Activated CD4-positive, alpha-beta T cell treated with anti-CD3 and anti-CD28 coated beads for 24 hours (primary cell): ENCODE measurements at places on chromosomes 3 and 15.

- DNase-seq: no peak
These were observed 13.0 kb upstream of the MAPK6 start for GRCh38 chr15:52005748-52006701.

DNA sequence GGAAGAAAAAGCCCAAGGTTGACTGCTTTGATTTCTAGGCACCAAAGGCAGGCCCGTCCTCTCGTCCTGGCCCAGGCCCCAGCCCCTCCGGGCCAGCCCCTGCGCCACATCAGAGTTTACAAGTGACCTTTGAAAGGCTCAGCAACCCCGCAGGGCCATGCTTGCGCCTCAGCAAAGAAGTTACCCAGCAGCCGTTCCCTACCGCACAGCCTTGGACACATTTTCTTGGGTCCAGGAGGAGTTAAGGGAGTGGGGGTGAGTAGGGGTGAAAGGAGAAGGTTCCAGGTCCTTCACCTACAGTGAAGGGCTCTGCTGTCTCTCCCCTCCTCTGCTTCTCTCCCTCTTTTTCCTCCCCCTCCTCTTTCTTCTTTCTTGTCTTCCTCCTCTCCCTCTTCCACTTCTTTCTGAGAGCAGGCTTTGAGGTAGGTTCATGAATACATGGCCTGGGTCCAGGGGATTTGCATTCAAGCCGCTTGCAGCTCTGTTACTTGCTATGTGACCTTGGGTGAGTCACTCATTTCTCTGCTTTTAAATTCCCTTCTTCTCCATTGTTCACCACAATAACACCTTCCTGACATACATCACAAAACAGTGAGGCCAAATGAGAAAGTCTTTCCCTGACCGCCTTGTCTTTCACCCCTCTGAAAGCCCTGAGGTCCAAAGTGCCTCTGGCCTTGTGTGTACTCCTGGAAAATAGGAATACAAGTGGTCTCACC is 223.3 kb upstream of the TPRG1 start:
- DNase-seq: no peak

DNA sequence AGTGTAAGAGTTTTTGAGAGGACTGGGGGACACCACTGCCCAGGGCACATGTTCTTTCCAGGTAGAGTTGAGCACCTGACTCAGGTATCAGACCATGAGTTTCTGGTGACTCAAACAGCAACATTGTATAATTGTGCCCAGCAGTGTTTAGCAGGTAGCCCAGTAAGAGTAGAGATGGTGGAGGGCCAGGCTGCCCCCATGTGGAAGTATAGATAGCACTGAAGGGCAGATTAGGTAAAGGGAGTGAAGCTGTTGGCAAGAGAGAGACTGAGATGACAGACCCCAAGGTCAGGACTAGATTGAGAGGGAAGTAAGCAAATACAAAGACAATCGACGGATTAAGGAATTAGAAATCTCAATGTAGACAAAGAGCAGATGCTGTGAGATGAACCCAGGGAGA is 74.6 kb downstream of the TRIM42 start:
- no peak for DNase-seq

DNA sequence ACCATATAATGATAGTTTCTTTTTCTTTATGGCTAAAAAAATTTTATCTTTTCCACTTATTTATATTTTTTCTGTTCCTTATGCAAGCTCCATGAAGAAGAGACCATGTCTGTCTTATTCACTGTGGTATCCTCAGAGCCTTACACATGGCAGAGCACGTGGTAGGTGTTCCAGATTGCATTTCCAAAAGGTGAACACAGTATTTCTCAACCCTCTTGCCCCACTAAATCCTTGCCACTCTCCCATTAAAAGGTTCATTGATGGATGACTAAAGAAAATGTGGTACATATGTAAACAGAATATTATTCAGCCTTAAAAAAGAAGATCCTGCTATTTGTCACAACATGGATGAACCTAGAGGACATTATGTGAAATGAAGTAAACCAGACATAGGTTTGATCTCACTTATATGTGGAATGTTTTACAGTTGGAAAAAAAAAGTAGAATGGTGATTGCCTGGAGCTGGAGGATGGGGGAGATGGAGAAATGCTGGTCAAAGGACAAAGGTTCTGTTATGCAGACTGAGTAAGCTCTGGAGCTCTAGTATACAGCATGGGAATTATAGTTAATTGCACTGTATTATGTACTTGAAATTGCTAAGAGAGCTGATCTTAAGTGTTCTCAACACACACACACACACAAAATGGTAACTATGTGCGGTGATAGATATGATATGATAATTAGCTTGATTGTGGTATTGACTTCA is 266.7 kb downstream of the CNTN3 start:
- DNase-seq: no peak

DNA sequence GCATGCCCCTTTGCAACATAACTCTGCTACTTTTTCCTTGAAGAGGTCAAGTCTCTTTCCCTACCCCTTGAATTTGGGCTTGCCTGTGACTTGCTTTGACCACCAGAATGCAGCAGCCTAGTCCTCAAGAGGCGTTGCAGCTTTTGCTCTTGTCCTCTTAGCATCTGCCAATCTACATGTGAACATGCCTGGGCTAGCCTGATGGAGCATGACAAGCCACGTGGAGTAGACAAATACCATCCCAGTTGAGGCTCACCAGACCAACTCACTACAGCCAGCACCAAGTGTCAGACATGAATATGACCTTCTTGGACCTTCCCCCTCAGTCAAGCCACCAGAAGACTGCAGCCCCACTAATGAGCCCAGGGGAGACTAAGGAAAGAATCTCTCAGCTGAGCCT is 32.9 kb downstream of the AMOTL2 start:
- DNase-seq: no peak

GRCh38 chr3:15602146-15602536 is 596 bp downstream of the BTD start:
- no peak for DNase-seq

GRCh38 chr3:124363476-124363875 is 366.8 kb upstream of the UMPS start:
- DNase-seq: no peak

- peak; percentile 21 for DNase-seq
These were observed 727 bp downstream of the NSMCE3 start for GRCh38 chr15:29268706-29269484.

DNA sequence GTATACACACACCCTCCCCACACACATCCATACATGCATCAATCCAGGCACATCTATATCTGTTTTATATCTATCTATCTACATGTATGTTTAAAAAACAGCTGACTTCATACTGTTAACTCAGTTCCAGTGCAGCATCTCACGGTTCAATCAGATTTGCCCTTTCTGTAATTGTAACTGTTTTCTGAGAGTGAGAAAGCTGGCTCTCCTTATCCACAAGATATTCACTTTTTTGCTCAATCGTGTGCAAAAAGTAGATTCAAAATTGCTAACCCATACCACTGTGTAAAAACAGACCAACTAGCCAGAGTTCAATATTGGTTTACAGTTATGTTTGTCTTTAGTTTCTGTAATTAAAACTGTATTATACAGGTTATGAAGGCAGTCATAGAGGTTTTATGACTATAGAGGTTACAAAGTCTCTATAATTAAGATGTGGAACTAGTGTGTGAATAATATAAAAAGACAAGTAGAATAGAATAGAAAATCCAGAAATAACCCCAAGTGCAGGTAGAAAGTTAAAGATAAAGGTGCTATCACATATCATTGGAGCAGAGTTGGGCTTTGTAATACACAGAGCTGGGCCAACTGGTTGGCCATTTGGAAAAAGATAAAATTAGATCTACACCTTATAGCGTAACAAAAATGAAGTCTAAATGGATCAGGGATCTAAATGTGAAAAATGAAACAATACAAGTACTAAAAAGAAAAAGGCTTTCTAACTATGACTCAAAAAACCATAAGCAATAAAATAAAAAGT is 20.1 kb upstream of the MCF2L2 start:
- no peak for DNase-seq

DNA sequence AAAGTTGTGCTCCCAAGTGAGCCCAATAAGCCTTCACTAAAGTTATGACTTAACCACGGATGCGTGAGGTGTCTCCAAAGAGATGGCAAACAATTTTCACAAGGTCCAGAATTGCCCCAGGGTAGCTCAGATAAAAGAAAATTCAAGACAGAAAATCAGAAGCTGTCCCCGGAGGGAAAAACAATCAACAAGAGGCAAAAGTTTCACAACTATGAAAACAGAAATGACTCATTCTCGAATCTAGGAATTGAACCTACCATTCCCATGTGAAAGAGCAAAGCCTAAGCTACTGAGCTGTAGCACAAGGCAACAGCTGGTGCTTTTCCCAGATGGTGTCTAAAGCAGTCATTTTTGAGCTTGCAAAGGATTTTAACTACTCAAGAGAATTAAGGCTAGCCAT is 33.5 kb upstream of the MKRN3 start:
- no peak for DNase-seq

- DNase-seq: no peak
These were observed 63.2 kb upstream of the FOXB1 start for GRCh38 chr15:59940928-59941327.

DNA sequence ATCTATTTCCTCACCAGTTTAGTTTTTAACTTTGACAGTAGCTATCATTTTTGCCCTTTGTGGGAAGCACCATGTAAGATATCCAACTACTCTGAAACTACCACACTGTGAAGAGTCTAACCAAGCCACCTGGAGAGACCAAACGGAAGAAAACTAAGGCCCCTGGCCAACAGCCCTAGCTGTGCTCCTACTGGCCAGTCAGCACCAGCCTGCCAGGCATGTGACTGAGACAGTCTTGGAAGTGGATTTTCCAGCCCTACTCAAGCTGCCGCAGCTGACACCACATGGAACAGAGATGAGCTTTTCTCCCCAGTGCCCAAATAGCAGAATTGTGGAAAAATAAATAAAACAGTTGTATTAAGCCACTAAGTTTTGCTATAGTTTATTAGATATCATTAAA is 2.9 kb upstream of the TBC1D5 start:
- DNase-seq: no peak

DNA sequence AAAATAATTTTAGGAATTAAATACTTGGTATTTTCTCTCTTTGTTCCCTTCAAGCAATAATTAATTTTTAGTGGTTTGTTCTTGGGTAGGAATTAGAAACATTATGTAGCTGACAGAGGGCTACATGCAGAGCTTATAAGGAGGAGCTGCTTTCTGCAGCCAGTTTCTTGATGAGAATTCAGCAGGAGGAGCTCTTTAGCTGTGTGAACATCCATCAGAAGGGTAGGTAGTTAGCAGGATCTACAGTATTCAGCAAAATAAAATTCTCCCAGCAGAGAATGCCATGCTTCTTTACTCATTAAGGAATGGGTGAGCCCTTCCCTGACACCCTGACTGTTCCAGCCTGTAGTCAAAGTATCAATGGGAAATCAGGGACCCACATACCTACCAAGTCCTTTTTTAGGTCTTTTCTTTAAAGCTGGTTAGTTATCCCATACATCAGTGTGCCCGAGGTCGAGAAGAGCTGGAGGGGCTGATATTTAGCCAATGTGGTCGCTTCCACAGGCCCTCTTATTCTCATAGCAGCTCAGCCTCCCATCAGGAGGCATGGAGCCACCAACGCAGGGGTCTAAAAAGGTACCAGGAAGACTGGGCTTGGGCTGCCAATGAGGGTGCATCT is 54.0 kb downstream of the KCNAB1 start:
- DNase-seq: no peak

DNA sequence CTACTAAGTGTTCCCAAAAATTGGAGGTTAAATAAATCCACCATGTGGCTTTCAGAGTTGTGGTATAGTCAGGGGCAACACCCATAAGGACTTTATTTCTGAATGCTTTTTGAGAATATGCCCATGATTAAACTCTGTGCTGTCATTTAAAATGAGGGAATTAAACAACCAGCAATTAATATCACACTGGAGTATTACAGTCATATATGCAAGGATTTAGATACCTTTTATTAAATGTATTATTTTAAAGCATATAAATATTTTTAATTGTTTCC is 227.6 kb downstream of the ZPLD1 start:
- DNase-seq: no peak

DNA sequence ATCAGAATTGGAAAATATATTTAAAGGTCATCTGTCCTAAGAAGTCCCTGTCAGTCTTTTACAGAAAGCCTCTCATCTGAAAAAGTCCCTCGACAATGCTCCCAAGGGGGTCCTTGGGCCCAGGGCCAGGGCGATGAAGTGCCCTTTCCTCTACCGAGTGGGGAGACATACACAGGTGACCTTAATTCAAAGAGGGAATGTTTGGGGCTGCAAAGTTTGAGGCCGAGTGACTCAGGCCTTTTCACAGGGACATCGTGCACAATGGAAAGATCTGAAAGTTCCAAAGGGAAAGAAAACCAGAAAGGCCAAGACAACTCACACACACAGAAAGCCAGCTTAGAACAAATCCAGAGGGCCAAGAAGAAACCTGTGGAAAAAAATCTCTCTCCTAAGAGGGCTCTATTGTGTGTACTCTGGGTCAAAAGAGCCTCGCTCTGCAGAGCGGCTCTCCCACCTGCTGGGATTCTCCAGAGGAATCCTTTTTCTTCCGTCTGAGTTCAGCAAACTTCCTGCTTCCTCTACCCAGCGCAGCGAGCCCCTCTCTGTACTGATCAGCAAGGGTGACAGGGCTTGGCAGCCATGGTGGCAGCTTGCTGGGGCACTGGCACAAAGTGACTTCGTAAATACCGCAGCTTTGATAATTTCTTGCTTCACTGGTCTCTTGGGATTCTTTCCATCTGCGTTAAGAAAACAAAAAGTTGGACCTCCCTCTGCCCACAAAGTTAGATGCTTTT is 259.1 kb downstream of the OPA1 start:
- no peak for DNase-seq

- no peak for DNase-seq
These were observed 189.3 kb downstream of the EDEM1 start for GRCh38 chr3:5376761-5377160.

DNA sequence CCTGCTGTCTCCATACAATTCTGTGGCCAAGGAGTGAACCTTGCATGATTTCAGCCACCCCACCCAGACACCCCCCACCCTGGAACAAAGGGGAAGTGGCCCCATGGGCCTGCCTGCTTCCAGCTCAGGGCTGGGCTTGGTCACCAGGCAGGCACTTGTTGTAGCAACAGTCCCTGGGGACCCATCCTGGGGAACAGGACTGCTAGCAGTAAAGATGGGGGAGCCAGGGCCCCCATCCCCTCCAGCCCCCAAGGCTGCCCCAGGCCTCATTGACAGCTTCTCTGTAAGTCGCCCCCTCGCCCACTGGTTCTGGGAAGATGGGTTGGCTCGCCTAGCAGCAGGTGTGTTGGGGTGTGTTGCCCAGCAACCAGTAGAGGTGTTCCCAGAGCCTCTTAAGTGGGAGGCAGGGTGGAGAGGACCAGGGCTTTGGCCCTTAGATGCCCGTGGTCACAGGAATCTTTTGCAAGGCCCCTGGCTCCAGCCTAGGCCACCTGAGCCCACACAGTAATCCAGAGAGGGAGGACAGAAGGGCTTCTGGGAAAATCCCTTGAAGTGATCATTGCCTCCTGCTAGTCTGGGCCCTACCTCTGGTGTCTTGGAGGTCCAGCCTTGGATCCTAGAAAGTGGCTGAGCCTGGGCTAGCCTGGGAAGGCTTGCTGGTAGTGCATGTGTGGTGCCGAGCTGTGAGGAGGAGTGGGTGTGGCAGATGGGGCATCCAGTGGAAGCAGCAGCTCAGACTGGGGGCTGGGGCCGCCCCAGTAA is 48.9 kb downstream of the CYP11A1 start:
- no peak for DNase-seq

- DNase-seq: no peak
These were observed 558.3 kb downstream of the NR2F2 start for GRCh38 chr15:96888764-96889163.
